ENCODE measurements at places on chromosomes 5 and 9.

- no peak for DNase-seq
These were observed 184.2 kb downstream of the EFNA5 start for GRCh38 chr5:107486489-107486888.

DNA sequence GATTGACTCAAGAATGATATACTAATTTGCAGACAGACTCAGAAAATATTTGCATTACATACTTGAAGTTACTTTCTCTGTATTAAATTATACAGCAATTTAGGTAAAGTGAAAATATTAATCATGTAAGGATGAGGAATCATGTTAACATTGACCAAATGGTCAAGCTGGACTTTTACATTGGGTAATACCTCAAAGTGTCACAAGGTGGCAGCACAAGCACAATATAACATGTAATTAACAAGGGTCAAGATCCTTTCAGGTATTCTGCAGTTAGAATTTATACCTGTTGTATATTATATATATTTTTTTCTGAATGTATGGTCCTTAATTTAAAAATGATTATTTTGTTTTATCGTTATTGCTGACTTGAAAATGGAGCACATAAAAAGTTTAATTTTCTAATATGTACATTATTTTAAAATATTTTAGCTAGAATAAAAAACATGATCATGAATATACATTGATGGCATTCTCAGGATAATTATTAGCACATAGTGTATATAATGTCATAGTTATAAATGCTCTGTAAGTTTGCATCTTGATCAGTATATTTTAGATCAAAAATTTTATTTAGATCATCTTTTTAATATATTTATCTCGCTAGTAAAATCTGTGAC lies 8.6 kb downstream of the HAPLN1 start:
- no peak for DNase-seq

- DNase-seq: no peak
These were observed 370.7 kb upstream of the TRPC7 start for GRCh38 chr5:136736021-136736420.

GRCh38 chr5:76175821-76176403 lies 92.7 kb downstream of the SV2C start:
- no peak for DNase-seq

GRCh38 chr5:135880278-135880677 lies 15.4 kb downstream of the IL9 start:
- DNase-seq: no peak

GRCh38 chr5:153187503-153187902 lies 303.0 kb upstream of the GRIA1 start:
- no peak for DNase-seq

GRCh38 chr9:79123415-79123814 lies 448.4 kb upstream of the TLE4 start:
- DNase-seq: no peak

DNA sequence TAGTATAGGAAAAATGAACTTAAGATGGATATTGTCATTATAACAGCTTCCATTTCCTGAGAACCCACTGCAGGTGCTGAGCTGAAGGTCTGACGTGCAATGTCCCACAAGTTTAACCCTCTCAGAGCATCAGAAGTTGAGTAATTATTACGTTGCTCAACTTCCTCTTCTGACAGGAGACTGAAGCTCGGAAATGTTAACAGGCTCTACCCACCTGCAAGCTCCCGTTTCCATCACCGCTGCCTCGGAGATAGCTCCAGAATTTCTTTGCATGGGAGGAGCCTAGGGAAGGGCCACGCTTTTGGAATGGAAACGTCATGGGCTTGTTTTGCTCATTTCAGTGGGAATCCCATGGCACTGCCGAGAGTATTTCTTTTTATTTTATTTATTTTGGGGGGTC lies 1.0 kb upstream of the NTMT1 start:
- DNase-seq: no peak

GRCh38 chr9:33030285-33030684 lies 5.2 kb downstream of the DNAJA1 start:
- no peak for DNase-seq

- DNase-seq: no peak
These were observed 496 bp downstream of the CXCL14 start for GRCh38 chr5:135578305-135578684.
